ENCODE measurements at places on chromosomes 3 and 15. TPM values are rescaled to one million over a fixed set of nuclear protein-coding genes. Genes with fewer than 3 reads are reported as not detected.
A peak's percentile ranks its signal among the peaks of the same experiment; 100 is the strongest.

DNA sequence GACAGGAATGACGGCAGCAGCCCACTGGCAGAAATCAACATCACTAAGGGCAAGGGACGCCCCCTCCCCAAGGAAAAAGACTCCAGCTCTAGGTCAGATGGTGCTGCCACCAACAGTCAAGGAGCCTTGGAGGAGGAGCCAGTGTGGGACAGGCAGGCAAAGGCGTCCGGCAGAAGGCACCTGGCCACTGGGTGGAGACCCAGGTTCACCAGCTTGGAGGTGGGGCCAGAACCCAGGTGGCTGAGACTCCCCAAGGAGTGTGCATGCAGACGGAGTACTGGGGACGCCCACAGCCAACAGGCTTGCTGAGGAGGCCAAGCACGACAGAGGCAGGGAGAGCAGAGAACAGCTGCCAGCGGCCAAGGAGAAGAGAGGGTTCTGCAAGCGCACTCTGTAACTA, 35.2 kb downstream of the PTPN23 start:
- DNase-seq: no peak

- no peak for DNase-seq
Observed at GRCh38 chr3:49807431-49808114, 4.5 kb downstream of the INKA1 start.

GRCh38 chr15:62769604-62770003, 272.9 kb upstream of the TPM1 start:
- DNase-seq: no peak

DNA sequence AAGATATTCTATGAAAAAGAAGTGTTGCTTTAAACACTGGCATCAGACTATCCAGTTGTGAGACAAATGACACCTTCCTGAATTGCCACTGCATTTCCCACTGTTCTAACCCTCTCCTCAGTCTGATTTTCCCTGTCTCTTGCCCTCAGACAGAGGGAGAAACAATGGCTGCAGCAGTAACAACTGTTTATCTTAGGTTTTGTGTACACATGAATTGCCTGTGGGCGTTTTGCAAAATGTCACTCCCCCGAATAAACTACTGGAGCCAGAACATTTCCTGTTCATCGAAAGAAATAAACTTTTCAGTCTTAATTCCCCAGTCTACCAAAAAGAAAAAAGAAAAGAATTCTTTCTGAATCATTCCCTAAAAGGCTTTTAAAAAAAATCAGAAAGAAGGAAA, 155.1 kb downstream of the MAGI1 start:
- no peak for DNase-seq

- no peak for DNase-seq
Observed at GRCh38 chr3:149744151-149744550, 8.1 kb downstream of the COMMD2 start.

The LSMEM2 gene
- total RNA-seq: not detected

DNA sequence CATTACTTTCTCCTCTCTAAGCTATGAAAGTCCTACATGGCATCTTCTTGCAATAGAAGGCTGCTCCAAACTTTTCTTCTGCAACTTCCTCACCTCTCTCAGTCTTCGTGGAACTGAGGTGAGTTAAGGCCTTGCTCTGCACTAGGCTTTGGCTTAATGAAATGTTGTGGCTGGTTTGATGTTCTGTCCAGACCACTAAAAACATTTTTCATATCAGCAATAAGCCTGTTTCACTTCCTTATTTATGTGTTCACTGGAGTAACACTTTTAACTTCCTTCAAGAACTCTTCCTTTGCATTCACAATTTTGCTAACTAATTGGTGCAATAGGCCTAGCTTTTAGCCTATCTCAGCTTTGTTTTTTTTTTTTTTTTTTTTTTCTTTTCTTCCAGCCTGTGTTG, 335.3 kb upstream of the NECTIN3 start:
- no peak for DNase-seq

The SCN5A gene
- total RNA-seq: not detected

- peak; percentile 75 for DNase-seq
Observed at GRCh38 chr15:40909662-40910630, 15.7 kb downstream of the VPS18 start.

The TMC3 gene
- total RNA-seq: not detected

DNA sequence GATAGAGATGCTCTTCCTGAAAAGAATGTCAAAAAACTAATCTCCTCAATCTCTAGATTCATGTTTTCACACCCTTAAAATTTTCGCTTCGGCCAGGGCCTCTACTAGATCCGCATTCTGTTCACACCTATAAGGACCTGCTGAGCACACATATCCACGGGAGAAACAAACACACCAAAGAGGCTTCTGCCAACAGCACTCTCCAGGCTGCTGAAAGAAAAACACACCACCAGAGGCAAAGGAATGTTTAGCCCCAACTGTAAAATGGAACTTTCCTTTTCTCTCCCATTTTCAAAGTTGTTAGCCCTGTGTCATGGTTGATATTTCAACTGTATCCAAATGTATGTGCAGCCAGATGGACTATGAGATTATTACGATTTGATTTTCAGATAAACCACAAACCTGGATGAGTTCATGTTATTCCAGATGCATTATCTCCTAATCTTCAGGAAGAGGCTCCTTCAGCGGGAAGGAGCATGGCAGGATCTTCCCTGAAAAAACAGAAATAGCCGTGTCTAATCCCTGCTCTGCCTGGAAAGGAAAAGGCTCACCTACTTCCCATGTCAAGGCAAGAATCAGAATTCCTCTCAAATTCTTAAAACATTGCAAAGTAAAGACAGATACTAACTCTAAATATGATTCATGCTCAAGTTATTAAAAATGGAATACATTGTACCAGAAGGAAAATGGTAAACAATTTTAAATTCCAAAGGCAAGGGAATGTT, 442.7 kb upstream of the NR2F2 start:
- no peak for DNase-seq

The PLAAT1 gene
- 0.38 TPM for total RNA-seq

The SLC25A26 gene
- 18.0 TPM for total RNA-seq

The LTF gene
- total RNA-seq: 48.2 TPM

DNA sequence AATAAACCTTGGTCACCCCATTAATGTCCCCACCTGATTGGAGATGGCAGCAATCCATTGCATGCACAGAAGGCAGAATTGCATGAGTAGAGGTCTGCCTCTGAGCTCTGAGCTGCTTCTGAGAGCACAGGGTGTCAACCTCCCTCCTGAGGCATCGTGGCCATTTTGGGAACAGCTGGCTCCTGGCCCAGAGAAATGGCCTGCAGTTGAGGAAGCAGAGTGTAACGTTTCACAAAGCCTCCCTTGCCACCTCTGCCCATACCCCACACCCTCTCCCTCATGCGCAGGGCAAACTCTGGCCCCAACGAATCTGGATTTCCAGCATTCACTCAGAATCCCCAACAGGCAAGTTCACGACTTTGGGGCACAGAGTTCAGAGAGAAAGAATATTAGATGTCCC, 198.9 kb downstream of the ADAMTS9 start:
- DNase-seq: no peak

DNA sequence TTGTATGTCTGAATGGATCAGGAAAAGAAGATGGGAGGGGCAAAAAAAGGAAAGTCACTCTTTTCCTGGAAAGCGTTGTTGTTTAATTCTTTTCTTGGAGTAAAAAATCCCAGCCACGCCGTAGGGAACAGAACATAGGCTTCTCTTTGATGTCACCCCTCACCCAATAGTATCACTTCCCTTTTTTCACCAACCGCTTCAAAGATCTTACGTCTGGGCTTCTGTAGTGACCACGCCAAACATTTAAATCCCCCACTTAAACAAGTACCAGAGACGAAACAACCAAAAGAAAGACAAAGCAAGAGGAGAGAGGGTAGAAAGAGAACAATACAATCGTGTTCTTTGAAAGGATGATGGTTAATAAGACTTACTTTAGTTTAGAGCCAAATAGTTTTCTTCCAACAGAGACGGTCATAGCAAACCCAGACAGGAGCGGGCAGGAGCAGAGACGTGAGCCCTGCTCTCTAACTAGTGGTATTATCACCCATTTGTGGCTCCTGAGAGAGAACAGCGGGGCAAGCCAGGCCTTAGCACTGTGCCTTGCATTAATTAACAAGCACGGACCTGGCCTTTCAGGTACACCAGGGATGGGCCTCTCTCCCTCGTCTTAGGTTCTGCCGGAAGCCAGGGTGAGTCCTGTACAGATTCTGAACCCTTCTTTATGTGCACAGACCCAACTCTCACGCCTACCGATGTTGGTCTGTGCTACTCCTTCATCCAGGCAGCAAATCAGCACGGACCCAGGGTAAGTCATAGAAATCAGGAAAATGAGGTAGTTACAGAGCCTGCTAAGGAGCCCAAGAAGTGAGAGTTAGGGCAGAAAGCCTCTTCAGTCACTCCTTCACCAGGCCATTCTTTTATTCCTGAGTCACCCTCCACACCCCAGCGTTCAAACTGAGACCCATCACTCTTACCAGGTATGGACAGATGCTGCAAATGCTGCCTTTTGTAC, 28.2 kb upstream of the BCL6 start:
- no peak for DNase-seq

Data from spleen (tissue), 13 donors.